ENCODE measurements at places on chromosomes 7 and 10. TPM values are rescaled to one million over a fixed set of nuclear protein-coding genes. Genes with fewer than 3 reads are reported as not detected.

DNA sequence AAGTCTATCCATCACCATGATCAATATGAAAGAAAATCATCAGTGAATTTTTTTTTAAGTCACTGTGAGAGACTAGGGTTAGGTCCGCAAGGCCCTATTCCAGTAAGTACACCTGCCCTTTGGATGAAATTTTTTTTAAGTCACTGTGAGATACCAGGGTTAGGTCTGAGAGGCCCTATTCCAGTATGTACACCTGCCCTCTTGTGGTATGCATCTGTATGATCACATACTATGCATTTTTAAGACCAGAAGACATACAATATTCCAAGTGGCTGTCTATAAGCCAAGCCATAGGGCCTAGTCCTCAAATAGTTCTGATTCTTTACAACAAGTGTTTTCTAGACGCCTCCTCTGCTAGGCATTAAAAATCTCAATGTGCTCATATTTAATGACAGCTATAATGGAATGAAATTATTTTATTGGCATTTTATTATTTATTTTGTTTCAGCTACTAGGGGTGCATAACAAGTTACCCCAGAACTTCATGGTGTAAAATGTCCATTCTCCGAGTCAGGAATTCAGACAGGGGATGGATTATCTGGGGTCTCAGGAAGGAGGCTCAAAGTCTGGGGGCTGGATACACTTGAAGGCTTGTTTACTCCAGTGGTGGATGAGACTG lies 53.1 kb downstream of the TEX36 start:
- H3K4me3 ChIP-seq, result no peak overlapping the region
- H3K36me3 ChIP-seq, result no peaks in the 10 kb centered on the region
- no peak overlapping the region for H3K27ac ChIP-seq
- DNase-seq, result no peak
- peaks cover 18% of the 10 kb centered on the region for H3K27me3 ChIP-seq

- no peak for DNase-seq
- peaks cover under 1% of the 10 kb centered on the region for H3K4me1 ChIP-seq
- H3K4me3 ChIP-seq, result no peak overlapping the region
- H3K27me3 ChIP-seq, result no peaks in the 10 kb centered on the region
- H3K27ac ChIP-seq, result no peak overlapping the region
Measured at GRCh38 chr7:15967551-15967950, 281.1 kb upstream of the MEOX2 start.

DNA sequence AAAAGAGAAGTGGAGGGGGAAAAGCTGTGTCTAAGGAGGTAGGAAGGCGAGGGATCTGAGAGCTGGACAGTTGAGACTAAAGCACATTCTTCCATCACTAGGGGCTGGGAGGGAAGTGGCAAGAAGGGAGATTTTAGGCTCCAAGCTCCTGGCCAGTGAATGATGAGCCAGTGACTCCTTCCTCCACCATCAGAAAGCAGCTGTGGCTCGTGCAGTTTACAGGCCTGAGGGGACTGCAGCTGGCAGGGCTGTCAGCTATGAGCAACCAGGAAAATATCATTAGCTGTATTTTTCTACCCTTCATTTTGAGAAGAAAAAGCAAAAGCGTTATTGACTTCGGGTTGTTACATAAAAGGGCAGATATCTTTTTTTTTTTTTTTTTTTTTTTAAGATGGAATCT lies 60.7 kb downstream of the GPAM start:
- no peak for DNase-seq
- H3K4me3 ChIP-seq, result no peak overlapping the region
- H3K36me3 ChIP-seq, result no peaks in the 10 kb centered on the region
- H3K27ac ChIP-seq, result no peak overlapping the region
- peaks cover 19% of the 10 kb centered on the region for H3K4me1 ChIP-seq
- H3K27me3 ChIP-seq, result peaks cover 6% of the 10 kb centered on the region

The MMD2 gene
- total RNA-seq, result not detected

The FAM25C gene
- total RNA-seq, result not detected

The AMPH gene
- 2.0 TPM for total RNA-seq

All from type B pancreatic cell (in vitro differentiated cells).